Stimulated activated CD4-positive, alpha-beta T cell treated with anti-CD3 and anti-CD28 coated beads, Interleukin-1b, Interleukin-23, amount 100 ng/mL, for 4 hours (primary cell): ENCODE measurements at places on chromosomes 5 and 9.

- DNase-seq = no peak
Observed at GRCh38 chr9:14223081-14223480, 90.9 kb downstream of the NFIB start.

- no peak for DNase-seq
Observed at GRCh38 chr5:33166948-33167347, 273.8 kb upstream of the TARS1 start.

GRCh38 chr5:132321109-132321721, 27.0 kb downstream of the SLC22A4 start:
- no peak for DNase-seq

- DNase-seq = no peak
Observed at GRCh38 chr9:107597743-107598217, 108.2 kb upstream of the KLF4 start.

DNA sequence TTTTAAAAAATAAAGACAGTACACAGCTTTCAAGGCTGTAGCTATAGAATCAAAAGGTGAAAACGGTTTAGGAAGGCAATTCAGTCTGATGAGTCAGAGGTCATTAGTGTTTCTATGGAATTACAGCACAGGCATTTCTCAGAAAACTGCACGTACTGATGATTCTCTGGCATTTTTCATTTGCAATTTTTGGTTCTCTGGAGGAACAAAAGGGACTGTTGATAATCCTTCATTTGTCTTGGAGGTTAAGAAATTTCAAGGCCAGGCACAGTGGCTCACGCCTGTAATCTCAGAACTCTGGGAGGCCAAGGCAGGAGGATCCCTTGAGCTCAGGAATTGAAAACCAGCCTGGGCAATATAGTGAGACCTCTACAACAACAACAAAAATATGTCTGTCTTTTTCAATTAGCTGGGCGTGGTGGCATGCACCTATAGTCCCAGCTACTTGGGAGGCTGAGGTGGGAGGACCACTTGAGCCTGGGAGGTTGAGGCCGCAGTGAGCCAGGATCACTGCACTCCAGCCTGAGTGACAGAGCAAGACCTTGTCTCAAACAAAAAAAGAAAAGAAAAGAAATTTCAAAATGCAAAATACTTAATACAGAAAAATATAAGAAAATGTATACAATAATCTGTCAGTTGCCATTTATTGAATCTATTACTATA, 27.3 kb downstream of the NR6A1 start:
- no peak for DNase-seq

GRCh38 chr9:99050292-99050911, 54.5 kb upstream of the TGFBR1 start:
- no peak for DNase-seq
